ENCODE measurements at places on chromosomes 11 and 22.

- DNase-seq: no peak
Observed at GRCh38 chr11:112248201-112248600, 12.5 kb downstream of the PLET1 start.

- DNase-seq: no peak
Observed at GRCh38 chr22:17836992-17837742, 62.9 kb upstream of the BID start.

GRCh38 chr11:75023446-75024067, 34.8 kb downstream of the NEU3 start:
- DNase-seq: no peak

GRCh38 chr11:65777821-65778361, 2.9 kb downstream of the AP5B1 start:
- DNase-seq: no peak

DNA sequence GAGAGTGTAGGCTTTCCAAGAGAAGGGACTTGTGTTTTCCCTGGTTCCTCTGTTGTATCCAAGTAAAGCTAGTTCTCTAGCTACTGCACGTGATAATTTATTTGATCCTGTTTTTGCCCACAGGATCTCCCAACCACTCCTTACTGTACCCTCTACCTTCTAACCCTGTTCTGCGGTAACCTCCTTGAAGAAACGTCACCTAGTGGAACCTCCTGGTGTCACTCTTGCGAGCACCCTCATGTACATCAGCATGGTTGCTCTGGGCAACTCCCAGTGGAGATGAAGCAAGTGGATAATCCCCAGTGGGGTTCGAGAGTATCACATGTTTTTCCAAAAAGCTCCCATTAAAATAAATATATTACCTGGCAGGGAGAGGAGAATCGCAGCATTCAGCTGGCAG, 108.9 kb upstream of the CLMP start:
- no peak for DNase-seq

DNA sequence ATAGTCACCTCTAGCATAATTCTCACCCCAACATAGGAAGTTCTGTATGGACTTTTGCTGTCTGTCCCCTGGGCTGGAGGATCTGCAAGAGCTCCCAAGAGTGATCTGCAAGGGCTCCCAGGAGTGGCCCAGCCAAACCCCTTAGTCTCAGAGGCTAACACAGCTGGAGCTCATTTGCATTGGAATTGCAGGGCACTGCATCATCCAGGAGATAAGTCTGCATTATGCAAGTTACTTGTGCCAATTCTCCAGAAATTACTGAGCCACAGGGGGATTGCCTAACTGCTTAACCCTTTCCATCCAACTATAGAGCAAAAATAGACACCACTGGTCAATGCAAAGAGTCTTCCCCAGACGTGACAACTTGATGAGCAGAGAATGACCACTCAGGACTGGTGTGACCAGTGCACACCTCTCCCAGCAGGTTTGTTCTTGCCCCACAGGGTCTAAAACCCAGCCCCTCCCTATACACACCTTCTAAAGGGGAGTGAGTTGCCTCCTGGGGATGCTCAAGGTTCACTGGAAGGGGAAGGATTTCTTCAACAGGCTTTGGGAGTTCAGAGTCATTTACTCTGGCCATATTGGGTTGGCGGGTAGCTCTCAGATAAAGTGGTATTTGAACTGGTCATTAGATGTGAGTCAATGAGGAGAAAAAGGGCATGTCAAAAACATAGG, 38.4 kb downstream of the POU2AF3 start:
- DNase-seq: no peak

DNA sequence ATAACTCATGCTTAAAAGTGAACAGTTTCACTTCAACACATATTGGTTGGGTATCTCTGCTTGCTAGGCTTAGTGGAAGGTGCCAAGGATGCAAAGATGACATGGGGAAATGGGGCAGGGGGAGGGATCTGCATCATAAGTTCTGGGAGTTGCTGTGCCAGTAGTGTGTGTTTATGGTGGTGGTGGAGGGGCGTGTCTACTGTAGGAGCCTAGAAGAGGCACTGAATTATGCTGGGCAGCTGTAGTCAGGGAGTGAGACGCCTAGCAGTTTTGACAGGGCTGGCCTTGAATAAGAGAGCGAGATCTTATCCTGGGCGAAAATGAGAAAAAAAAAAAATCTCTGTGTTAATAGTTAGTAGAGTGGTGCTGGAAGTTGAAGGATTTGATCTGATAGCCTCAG, 3.0 kb downstream of the ELMOD1 start:
- no peak for DNase-seq

DNA sequence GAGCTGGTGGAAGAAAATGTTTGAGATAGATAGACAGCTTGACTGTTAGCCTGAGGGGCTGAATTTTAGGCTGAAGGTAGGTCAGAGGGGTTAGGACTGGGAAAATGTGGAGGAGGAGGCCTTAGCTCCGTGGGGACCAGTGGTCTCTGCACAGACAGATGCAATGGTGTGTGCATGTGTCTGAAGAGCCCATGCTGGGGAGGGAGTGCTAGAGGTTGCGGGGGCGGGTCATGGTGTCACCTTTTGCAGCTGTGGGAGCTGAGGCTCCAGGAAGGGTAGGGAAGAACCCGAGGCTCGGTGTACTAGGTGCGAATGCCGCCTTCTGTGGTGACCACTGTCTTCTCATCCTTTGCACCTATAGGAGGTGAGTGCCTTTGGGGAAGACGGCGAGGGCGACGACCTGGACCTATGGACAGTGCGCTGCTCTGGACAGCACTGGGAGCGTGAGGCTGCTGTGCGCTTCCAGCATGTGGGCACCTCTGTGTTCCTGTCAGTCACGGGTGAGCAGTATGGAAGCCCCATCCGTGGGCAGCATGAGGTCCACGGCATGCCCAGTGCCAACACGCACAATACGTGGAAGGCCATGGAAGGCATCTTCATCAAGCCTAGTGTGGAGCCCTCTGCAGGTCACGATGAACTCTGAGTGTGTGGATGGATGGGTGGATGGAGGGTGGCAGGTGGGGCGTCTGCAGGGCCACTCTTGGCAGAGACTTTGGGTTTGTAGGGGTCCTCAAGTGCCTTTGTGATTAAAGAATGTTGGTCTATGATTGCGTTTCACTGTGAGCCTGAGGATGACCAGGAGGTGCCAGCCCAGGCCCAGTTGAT, 1.6 kb downstream of the SDF2L1 start:
- no peak for DNase-seq

Data from left ventricle myocardium inferior (tissue), 1 donor.